ENCODE measurements at places on chromosomes 7 and 10.

GRCh38 chr7:99201027-99201426, 6.9 kb downstream of the KPNA7 start:
- no peak for DNase-seq

GRCh38 chr10:77106676-77107075, 530.9 kb downstream of the KCNMA1 start:
- DNase-seq: no peak

DNA sequence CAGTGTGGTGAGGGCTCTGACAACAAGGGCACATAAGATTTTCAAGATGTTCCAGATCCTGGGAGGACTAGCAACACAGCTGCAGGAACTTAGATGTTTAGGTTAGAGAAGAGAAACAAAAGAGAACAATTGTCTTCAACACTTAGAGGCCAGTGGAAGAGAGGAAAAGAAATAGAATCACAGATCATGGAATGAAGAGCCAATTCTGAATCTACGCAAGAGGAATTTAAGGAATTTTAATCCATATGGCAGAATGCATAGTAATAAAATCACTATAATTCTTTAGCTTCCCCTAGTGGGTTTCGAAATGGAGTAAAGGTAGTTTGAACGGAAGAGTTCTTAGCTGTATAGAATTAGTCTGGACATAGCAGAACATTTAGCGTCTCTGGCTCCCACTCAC, 114.6 kb upstream of the LRRTM3 start:
- no peak for DNase-seq

DNA sequence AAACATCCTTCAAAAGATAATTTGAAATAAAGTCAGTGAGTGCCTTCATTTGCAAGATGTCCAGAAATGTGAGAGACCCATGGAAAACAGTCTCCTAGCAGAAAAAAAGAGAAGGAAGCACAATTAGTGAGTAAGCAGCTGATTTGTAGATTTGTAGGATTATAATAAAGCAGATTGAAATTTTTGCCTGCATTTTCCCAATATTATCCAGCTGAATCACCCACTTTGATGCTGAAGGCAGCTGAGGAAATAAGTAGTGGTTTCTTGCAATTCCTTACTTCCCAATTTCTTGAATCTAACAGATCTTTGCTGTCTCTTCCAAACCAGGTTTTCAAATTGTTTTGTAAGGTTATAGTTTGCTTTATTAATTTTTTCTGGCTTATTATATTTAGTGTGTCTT, 181.4 kb downstream of the GNAT3 start:
- no peak for DNase-seq

- no peak for DNase-seq
These were observed 82.5 kb downstream of the ZNF467 start for GRCh38 chr7:149690688-149691446.

- DNase-seq: no peak
These were observed 72.6 kb downstream of the FOXP2 start for GRCh38 chr7:114487174-114487573.

DNA sequence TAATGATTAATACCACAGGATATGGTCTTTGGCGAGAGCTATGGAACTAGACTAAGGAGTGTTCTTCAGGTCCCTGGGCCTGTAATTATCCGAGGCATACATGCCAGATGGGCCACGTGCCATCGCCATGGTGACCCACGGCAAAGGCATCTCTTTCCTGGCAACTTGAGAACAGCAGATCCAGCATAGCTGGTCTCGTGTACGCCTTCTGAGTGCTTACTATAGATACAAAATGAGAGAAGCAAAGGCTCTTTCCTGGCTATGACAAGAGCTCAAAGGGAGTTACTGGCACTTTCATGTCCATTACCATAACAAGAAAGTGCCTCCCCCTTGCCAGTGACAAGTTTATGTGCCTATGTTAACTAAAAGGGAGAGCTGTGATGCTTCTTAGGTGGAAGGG, 26.0 kb upstream of the GLI3 start:
- DNase-seq: no peak
